ENCODE measurements at places on chromosomes 5 and 9.

- no peak for DNase-seq
These were observed 5.4 kb downstream of the ELL2 start for GRCh38 chr5:95956021-95956899.

GRCh38 chr5:79851391-79851863 is 139.6 kb downstream of the MTX3 start:
- no peak for DNase-seq

DNA sequence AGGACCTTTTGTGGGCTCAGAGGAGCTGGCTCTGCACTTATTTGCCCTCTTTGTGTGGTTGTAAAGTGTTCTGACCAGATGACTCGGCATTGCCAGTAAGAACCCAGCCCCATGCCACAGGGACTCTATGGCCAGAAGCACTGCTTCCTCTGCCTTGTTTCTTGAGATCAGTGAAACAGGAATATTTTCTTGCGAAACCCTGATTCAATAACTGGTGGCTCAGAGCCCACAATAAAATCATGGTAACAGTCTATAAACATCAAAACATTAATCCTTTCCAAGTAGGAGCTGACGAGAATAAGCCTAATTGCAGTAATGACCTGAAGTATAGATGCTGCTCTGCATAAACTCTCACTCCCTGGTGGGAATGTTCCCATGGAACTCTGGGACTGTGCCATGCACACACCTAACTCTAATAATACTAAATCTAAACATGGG is 344.3 kb downstream of the ZNF608 start:
- no peak for DNase-seq

DNA sequence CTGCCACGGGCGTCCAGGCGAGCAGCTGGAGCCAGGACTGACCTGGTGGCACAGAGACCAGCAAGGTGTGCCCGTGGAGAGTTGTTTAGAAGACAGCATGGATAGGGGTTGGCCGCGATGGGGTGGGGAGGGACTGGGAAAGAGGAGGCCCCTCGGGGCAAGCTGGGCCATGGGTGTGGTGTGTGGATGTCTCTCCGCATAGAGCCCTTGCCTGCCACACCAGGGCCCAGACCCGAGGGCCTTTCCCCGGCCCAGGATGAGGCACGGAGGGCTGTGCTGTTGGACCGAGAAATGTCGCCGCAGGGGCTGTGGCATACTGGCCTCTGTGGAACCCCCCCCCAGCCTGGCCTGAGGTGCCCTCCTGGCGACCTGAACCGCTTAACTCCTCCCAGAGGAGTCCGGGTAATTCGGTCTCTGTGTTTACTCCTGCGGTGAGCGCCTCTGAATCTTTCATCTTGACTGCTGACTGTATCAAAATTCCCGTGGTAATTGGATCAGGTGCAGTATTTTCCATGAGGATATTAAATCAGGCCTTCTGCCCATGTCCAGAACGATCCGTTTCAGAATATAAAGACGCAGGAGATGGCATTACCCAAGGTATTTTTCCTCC is 22.5 kb upstream of the LAMC3 start:
- DNase-seq: no peak

All from GM23338 (cell line).